ENCODE measurements at places on chromosomes 7 and 10. TPM values are rescaled to one million over a fixed set of nuclear protein-coding genes. Genes with fewer than 3 reads are reported as not detected.

DNA sequence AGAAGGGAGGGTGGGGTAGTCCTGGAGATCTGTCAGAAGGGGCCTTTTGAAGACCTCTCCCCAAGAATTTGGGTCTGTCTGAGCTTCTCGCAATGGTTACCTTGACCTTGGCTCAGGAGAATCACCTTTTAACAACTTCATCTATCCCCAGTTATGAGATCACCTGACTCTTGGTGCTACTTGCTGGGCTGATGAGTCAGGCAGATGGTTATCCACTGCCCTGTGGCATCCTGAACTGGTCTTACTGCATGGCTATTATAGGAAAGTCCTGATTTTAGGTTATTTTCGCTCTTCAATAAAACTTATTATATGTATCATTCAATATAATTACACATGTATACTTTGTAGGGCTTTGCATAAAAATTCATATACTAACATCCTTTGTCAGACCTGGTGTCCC, 274.7 kb downstream of the GFRA1 start:
- DNase-seq: no peak

- no peak for DNase-seq
These were observed 633.4 kb downstream of the PARD3 start for GRCh38 chr10:34181553-34182300.

DNA sequence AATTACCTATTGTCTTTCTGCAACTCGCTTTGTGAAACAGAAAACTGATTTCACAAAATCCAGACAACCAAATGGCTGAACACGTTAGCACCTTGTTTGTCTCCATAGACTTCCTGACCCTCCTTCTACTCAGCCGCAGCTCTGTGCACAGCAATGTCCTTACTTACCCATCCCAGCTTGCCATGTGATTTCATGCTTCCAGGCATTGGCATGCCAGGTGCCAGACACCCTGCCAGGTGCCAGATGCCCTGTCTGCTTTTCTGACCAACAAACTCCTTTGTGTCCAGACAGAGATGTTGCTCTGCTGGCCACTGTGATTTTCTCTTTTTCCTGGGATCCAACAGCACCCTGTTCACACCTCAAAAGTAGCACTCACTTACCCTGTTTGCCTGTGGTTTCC, 16.1 kb upstream of the FAM170B start:
- DNase-seq: no peak

GRCh38 chr10:109450702-109451101, 472.6 kb downstream of the XPNPEP1 start:
- DNase-seq: no peak

DNA sequence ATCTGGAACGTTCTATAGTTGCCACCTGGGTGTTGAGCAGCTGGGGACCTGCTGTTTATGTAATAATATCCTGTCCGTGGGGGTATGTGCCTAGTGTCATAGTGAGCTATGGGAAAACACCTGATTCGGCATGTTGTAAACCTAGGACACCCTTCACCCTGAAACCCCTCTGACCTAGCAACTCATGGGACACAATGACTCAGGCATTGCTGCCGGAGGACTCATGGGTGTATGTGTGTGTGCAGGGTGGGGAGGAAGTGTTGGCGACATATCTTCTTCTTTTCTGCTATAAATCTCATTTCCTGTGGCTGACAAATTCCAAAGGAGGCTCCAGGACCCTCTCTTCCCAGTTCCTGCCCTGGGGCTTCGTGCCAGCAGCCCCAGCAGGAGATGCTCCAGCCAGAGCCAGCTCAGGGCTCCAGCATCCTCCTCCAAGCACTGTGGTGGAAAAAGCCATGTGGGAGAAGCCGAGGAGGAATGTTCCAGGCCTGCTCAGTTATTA, 77.0 kb upstream of the PODXL start:
- DNase-seq: no peak

DNA sequence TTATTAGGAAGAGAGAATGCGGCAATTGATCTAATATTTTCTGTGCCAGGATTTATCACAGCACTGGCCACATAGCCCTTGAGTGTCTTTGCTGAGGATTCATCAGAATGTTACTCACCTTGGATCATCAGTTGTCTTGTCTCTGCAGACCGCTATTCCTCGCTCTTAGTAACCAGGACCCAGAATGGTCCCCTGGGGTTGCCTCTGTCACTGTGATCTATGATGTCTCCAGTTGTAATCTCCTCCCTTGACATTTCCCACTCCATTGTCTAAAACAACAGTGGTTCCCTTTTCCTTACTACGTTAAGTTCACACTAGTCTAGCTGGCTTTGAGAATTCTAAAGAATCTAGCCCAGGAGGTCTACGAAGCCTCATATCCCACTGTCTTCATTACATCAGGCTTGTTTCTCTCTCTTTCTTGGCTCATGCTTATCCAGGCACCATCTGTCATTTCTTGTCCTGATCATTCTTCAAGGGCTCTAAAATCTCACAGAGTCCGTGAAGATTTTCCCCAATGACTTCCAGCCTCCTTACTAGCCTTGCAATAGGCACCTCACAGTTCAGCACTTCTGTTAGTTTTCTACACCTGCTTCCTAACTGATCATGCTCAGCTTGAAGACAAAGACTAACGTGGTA, 125.8 kb downstream of the CUBN start:
- no peak for DNase-seq

GRCh38 chr7:148348466-148348865, 242.1 kb upstream of the C7orf33 start:
- DNase-seq: no peak

Gene RAB11FIP2
- total RNA-seq: 41.0 TPM

Gene MMP21
- total RNA-seq: not detected

- DNase-seq: no peak
These were observed 4.0 kb upstream of the NKX2-3 start for GRCh38 chr10:99528494-99529441.

DNA sequence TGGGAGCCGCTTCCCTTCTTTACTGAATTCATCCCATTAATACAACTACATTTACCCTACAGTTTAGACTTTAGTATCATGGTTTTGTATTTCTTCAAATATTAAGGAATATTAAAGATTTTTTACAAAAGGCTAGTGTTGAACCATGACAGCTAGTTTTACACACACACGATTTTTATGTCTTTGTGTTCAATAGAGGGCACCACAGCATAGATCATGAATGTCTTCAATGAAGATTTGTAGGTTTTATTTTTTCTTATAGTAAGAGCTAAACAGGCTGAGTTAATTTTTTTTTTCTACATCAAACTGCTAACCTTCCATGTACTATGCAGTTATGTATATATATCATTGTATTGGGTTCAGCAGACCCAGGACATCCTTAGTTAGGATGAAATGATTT, 76.9 kb downstream of the SNX10 start:
- DNase-seq: no peak

- DNase-seq: no peak
These were observed 104.1 kb upstream of the FOXP2 start for GRCh38 chr7:114310345-114311110.

Gene TAS2R3
- total RNA-seq: 0.78 TPM

GRCh38 chr7:27171325-27171636, 2.8 kb downstream of the HOXA10 start:
- DNase-seq: no peak

GRCh38 chr10:21751341-21752310, 217.6 kb downstream of the MLLT10 start:
- DNase-seq: no peak

DNA sequence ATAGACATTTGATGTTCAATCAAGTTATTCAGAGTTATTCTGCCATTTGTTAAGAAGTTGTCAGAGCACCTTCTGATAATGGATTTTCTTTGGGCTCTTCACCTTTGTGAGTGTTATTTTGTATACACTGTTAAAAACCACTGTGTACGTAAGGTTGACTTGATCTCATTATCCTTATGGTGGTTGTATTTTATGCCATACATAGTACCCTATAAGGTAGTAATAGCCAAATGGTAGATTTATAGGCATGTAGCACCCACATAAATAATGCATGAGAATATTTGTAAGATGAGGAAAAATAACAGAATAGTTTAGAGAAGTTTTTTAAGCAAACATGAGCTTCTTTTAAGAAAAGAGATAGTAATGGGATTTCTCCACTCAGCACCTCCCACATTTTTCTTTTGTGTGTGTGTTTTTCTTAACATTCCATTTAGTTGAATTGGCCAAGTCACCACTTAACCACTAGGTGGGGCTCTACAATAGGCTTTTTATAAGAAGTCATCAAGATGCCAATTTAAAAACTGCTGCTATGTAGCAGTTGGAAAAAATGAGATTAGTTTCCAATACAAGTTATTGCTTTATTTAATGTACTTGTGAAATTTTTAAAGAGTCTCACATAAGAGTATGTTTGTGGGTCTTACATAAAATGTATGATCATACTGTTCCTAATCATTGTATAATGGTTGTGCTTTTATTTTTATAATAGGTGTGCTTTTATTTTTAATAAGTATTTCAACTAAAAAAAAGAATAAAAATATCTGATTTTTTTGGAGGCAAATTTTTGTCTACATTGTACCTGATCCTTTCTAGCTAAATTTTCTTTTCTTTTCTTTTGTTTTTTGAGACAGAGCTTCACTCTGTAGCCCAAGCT, 41.1 kb upstream of the STMP1 start:
- peak; percentile 82 for DNase-seq

DNA sequence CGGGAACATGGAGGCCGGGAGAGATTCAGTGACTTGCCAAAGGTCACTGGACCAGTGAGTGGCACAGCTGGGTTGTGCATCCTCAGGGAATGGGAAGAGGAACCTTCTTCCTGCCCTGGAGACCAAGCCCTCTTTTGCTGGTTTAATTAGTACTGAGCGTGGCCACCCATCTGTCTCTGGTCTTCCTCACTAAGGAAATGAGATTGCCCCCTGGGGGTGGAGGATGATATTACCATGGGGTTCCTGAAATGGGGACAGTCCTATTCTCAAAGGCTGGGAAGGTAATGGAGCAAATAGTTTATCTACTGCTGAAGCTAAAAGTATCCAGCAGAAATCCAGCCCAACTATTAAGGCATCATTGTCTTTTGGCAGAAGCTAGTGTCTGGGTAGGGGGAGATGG, 98.6 kb upstream of the FGFR2 start:
- DNase-seq: peak; percentile 21

GRCh38 chr7:70492625-70493024, 639.3 kb upstream of the GALNT17 start:
- no peak for DNase-seq

DNA sequence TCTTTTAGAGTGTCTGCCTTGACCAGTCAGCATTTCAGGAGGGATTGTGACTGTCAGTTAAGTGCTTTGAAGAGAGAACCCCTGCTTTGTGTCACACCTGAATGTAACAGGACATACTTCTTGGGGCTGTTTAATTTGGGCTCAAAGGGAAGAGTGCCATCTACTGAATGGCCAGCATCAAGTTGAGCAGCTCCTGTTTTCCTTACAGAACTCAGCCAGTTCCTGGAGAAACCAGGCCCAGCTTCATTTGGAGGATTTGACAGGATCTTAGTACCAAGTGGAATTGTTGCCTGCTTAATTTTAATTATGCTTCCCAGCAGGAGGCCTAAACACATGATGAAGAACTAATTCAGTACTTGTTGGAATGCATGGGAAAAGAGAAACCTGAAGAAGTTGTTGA, 8.3 kb downstream of the ADD3 start:
- DNase-seq: no peak

GRCh38 chr7:25289518-25289917, 61.2 kb upstream of the NPVF start:
- DNase-seq: no peak

GRCh38 chr10:70331486-70332268, 47.9 kb upstream of the NPFFR1 start:
- peak; percentile 67 for DNase-seq

GRCh38 chr7:47351233-47352154, 230.4 kb downstream of the TNS3 start:
- no peak for DNase-seq

Gene PON1
- not detected for total RNA-seq

DNA sequence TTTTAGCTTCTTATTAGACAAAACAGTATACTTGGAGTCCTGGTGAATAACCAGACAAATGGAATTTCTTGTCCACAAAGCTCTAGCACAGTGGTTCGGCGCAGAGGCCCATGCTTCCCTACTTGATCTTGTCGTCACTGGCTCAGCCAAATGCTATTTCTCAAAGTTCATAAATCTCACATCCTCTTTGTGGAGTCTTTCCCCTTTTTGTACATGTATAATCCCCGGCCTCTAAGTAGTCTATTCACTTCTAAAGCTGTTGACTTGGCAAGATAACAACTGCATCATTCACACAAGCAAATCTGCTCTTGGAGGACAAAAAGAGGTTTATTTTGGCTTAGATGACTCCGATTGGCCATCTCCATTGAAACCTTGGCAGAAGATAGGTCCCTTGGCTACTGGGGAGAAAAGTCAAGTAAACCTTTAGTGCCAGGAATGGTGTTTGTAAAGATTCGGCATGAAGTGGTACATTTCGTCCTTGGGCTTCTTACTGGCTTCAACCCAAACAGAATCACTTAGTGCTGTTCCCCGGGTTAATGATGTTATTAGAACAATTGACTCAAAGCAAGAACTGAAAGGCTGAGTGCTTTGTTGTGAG, 5.1 kb upstream of the AKR1E2 start:
- no peak for DNase-seq

GRCh38 chr7:155425887-155426286, 32.0 kb upstream of the EN2 start:
- no peak for DNase-seq

GRCh38 chr10:31939797-31940708, 11.4 kb upstream of the ARHGAP12 start:
- DNase-seq: no peak

DNA sequence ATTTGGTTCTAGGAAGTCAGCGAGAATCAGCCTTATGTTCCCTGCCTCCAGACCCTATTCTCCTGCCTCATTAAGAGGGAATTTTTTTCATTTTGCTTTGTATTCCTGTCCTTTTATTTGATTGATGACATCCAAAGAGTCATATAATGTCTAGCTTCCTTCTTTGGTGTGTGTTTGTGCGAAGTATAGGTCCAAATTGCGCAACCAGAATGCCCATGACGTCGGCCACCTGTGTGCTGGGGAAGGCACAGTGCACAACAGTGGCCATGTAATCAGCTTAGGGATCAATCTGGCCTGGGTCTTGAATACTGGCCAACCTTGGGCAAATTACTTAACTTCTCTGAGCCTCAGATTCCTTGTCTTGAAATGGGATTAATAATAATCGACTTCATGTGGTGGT, 206.2 kb downstream of the VTI1A start:
- no peak for DNase-seq

DNA sequence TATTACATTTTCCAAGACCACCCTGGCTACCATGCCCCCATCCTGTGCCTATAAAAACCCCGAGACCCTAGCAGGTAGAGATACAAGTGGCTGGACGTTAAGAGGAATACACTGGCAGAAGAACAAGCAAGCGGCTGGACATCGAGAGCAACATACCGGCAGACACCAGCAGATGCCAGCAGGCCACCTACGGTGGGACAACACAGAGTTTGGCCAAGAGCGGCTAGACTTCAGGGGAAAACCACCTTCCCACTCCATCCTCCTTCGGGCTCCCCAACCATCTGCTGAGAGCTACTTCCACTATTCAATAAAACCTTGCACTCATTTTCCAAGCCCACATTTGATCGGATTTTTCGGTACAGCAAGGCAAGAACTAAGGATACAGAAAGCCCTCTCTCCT, 70.3 kb downstream of the ORC5 start:
- no peak for DNase-seq

GRCh38 chr7:4765776-4766490, 9.5 kb upstream of the AP5Z1 start:
- DNase-seq: no peak

Gene CPN1
- total RNA-seq: not detected

Gene NPTX2
- total RNA-seq: 2.0 TPM

All from NCI-H460 (cell line).